ENCODE measurements at places on chromosomes 5 and 9.

- DNase-seq: peak; percentile 18
Measured at GRCh38 chr9:27569406-27569805, 3.9 kb downstream of the C9orf72 start.

DNA sequence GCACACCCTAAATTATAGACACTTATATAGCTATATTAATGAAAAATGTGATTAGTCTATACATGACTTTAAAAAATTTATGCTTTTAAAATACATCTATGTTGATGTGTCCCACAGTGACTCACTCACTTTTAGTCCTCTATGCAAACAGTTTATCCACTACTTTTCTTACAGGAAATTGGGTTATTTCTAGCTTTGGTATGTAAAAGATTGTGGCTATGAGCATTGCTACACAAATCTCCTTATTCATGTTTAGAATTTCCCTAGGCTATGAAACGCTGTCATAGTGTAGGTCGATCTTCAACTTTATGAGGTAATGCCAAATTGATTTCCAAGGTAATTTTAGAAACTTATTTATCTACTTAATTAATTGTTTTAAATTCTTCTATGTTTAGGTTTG, 687.4 kb downstream of the PRR16 start:
- no peak for DNase-seq

- DNase-seq: peak; percentile 41
Measured at GRCh38 chr9:34501889-34502425, 20.8 kb downstream of the ENHO start.

- peak; percentile 90 for DNase-seq
Measured at GRCh38 chr9:79764374-79764773, 192.6 kb downstream of the TLE4 start.

- no peak for DNase-seq
Measured at GRCh38 chr5:172862165-172862801, 28.2 kb downstream of the ERGIC1 start.

Measured in Daoy (cell line).